ENCODE measurements at places on chromosomes 2 and 18.

DNA sequence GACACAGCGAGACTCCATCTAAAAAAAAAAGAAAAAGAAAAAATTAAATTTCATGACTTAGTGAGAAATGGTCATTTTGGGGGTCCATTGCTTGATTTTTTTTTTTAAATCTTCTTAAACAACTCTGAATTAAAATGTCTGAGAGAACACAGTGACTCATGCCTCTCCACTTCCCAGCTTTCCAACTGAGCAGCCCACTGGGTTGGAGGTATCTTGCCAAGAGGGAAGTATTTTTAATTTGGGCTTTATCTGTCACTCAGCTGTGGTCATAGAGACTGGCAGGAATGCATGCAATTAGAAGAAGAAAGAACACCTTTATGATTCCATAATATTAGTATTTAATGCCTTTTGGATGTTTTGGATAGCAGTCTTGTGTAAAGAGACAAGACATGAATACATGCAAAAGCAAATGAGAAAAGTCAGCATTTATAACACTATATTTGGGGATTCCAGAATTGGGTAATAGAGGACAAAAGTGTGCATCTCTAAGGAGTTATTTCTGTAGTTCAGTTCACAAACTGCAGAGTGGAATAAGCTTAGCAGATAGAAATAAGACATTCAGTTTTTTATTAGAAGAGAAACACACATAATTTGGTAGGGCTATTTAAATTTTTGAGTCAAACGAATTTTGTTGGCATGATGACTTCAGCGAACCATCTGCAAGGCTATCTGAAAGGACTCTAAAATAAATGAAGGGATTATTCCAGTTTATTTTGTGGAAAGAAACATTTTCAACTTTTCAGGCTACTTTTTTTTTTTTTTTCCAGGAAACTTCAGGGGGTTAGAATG lies 254.8 kb downstream of the TGIF1 start:
- no peak for DNase-seq

GRCh38 chr2:196902828-196903227 lies 23.7 kb downstream of the PGAP1 start:
- DNase-seq, result no peak

GRCh38 chr2:144943293-144943941 lies 423.5 kb upstream of the ZEB2 start:
- DNase-seq, result no peak

DNA sequence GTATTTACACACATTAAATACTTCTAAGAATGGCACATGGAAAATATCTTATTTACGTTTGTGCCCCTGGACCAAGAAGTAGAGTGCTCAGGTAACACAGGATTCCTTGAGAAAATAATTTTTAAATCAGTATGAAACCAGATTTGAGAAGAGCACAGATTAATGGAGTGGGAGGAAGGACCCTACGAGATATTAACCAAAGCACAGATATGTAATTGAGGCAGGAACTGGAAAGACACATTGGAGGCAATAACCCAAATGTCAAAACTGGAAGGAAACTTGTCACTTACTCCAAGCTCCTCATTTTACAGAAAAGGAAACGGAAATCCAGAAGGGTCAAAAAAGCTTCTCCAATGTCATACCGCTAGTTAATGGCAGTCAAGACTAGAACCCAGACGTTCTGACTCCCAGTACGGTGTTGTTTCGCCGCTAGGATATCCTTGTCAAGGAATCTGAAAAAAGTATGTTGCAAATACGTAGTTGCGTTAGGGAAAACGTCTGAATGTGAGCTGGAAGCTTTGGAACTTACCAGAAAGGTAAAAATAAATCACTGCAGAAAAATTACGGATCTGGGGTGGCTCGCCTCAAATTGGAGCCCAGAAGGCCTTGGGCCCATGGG lies 634 bp downstream of the MTIF2 start:
- DNase-seq, result no peak

- DNase-seq, result no peak
Measured at GRCh38 chr2:36455788-36456187, 100.2 kb downstream of the CRIM1 start.

- no peak for DNase-seq
Measured at GRCh38 chr2:72211777-72212485, 64.3 kb upstream of the CYP26B1 start.

GRCh38 chr2:23734416-23734815 lies 192.5 kb downstream of the ATAD2B start:
- DNase-seq, result no peak

DNA sequence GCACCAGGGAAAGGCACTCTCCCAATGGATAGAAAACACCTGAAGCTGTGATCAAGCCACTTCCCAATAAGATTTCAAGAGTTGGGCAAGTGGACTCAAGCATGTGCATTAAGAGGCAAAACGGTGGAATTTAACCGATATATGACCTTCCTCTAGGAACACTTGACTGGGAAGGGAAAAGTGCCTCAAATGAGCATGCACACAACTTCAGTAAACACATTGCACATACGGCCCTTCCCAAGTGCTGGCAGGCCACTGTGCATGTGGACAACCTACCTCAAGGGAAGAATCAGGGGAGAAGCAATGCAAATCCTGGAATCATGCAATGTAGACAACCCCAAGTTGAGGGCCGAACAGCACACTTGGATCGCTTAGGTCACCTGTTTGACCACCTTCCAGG lies 23.9 kb upstream of the SH3RF3 start:
- DNase-seq, result no peak

- no peak for DNase-seq
Measured at GRCh38 chr2:205054789-205055188, 509.5 kb downstream of the PARD3B start.

DNA sequence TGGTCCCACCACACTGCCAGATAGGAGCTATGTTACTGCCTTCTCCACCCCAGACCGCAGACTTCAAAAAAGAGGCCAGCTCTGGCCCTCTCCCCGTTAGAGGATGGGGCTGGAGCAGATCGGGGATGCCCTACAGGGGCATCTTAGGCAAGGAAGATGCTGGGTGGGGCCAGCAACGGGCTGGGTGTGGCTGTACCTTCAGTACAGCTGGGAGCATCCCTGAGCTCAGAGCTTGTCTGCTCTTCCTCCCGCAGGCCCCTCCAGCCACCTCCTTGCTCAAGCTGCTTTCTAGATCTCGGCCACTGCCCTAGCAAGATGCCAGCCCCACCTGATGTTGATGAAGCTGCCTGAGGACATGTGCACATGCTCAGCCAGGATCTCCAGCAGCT lies 9.8 kb downstream of the PTPRN start:
- DNase-seq, result no peak

DNA sequence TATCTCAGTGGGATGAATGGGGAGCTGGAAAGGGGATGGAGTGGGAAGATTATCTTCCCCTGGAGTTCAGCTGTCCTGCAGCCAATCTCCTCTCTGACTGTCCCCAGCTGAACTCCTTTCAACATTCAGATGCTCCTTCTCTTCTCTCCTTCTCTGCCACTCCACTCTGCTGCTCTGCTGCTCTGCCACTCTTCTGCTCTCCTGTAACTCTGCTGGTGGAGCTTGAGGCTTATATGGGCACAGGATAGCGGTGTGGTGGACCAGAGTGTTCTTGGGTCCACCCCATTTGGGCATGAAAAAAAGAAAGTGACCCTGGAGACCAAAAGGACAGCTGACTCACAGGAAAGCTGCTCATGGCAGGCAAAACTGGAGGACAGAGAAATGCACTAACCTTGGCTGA lies 26.6 kb downstream of the FAHD2B start:
- DNase-seq, result no peak

DNA sequence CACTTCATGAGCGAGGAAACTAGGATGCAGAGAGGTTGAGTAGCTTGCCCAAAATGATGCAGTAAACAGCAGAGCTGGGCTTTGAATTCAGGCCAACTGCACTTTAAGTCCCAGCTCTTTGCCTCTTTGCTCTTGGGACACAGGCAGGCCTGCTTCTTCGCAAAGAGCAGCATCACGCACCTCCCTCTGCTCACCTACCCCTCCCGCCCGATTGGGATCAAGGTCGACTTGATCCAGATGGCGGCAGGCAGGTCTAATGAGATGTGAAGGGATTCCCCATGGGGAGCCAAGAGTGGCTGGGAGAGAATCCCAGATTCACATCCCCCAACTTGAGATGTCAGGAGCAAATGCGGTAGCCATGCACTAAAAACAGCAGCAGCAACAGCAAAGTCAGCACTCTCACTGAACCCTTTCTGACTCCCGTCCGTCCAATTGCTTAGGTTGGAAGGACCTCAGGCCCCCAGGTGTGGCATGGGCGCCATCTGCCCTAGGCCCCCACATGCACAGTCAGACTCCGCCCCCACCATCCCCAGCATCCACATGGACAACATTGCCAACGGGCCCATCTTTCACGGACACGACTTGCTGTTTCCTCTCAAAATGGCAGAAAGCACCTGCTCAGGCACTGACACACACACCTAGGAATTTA lies 84.3 kb upstream of the MAP4K4 start:
- no peak for DNase-seq

DNA sequence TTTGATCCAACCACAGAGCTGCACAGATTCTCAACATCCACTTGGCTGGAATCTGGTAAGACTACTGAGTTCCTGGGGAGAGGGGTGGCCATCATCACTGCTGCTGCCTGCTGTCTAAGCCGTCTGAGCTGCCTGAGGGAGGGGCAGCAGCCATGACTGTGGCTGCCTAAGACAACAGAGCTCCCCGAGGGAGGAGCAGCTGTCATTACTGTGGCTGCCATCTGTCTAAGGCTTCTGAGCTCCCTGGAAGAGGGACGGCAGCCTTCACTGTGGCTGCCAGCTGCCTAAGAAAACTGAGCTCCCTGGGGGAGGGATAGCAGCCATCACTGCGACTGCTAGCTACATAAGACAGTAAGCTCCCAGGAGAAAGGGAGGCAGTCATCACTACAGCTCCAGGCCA lies 584.4 kb downstream of the NR4A2 start:
- no peak for DNase-seq

DNA sequence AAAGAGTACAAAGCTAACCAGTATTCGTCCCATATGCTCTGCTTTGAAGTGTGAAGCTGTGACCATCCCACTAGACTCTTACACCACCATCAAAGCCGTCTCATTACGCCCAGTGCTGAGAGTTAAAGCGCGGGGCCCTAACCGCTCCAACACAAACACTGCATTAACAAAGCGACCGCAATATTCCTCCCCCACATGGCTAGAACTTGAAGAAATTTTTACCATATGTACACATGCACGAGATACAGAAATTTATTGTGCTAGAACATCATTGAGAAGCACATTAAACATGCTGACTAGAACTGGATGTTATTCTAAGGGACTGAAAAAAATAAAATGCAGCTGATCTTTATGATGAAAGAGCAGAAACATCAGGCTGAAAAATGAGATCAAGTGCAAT lies 20.5 kb downstream of the FTCDNL1 start:
- no peak for DNase-seq

DNA sequence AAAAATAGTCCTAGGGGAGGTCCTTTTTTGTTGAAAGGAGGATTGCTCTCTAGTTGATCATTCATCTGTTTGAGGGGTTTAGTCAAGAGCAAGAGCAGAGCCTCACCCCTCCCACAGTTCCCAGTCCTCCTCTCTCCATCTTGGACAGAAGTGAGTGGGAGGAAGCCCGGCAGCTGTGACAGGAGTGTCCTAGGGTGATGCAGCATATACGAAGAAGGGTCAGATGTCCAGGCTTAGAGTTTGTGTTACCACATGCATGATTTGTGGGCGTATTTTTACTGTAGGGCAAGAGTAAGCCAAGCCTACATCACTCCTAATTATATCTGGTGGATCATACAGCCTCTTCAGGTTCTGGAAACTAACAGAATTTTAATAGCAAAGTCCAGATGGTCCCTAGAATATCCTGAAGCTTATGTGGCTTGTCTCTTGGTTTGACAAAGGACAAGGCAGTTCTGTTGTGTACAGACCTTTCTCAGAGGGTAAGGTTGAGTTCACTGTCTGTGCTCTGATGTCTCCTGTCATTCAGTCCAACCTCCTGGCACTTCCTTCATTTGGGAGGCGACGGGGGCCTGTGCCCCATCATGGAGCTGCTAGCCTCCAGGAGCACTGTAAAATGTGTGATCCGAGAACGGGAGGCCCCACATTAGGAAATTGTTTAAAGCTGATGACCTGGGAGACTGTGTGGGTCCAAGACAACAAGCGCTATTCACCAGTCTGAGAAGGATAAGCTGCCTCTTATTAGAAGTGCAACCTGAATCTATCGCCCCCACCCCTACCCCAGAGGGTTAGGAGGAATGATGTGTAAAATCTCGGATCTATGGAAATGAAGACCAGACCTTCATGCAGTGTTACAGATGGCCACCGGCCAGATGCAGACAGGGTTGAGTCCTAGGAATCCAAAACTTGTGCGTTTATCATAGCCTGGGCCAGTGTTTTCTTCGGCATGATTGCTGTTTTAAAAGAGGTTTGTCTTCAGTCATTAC lies 6.9 kb downstream of the CEP68 start:
- DNase-seq, result no peak

GRCh38 chr18:56121669-56122068 lies 516.7 kb downstream of the TXNL1 start:
- no peak for DNase-seq

DNA sequence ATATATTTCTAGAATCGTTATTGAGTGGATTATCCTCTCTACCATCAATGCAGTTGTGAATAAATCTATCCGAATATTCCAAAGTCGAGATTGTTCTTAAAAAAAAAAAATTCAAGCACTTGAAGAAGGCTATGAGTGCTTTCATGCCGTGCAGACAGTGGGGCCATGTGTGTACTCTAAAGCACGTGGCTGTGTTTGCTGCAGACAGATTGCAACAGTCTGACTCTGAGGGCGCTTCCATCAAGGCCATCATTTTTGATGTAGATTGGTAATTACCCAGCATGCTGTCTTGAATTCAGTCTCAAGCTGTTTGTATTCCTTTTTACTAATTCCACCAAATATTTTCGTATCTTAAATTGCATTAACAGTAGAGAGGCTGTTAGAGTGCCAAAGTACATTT lies 325.9 kb upstream of the LINC00305 start:
- DNase-seq, result no peak

DNA sequence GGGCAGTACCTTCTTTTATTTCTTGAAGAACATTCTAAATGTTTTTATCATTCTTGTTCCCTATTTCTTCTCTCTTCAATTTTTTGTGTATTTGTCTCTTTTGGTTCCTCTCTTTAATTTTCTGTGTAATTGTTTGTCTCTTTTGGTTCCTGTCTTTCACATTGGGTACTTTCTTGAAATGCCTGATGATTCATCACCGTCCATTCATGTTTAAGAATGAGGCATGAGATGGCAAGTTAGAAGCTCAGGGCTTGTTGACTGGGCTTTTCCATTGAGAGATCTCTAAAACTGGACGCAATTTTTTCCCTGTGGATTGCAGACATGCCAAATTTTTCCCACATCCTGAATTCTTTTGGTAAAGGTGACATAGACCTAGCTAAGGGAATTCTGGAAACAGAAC lies 33.7 kb upstream of the IL1R2 start:
- DNase-seq, result no peak

Data from stimulated activated CD4-positive, alpha-beta T cell treated with anti-CD3 and anti-CD28 coated beads, Interleukin-15, amount 100 ng/mL, for 1 hour (primary cell).